RKO (cell line): ENCODE measurements at places on chromosomes 1 and 21.

DNA sequence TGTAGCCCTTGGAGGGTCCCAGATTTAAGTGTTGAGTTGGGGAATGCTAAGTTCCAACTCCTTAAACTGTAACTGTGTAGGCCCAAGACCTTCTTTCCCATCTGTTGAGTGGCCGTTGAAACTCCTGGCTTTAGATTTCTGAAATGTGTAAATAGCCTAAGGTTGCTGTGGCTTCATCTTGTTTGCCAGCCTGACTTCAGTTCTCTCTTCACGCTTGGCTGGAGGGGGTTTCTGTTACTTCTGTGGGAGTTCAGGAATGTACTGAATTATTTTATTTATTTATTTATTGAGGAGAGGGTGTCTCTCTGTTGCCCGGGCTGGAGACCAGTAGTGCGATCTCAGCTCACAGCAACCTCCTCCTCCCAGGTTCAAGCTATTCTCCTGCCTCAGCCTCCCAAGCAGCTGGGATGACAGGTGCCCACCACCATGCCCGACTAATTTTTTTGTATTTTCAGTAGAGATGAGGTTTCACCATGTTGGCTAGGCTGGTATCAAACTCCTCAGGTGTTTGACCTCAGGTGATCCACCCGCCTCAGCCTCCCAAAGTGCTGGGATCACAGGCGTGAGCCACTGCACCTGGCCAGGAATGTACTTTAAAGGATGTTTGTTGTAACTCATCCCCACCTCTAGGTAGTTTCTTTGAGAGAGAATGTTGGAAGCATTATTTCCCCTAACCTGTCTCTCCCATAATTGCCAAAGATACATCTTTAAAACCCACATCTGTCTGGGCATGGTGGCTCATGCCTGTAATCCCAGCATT, 5.9 kb downstream of the TTC39A start:
- no peak for DNase-seq

GRCh38 chr21:15480160-15480559, 249.6 kb upstream of the USP25 start:
- DNase-seq, result no peak

GRCh38 chr1:170823120-170823519, 112.2 kb upstream of the MROH9 start:
- DNase-seq, result no peak

DNA sequence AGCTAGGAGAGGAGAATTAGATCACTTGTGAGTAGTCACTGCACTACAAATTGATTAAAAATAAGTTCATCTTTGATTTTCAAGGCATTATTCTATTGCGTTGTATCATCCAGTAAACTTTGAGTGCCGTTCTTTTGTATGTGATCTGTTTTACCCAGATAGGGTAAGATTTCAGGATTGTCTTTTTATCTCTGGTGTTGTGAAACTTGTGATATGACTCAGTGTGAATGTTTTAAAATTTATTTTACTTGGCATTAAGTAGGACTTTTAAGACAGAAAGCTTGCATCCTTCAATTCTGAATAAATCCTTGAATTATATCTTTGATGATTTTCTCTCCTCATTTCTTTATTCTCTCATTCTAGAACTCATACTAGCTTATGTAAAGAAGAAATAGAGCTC, 93.3 kb upstream of the ADAMTS5 start:
- no peak for DNase-seq

- DNase-seq, result no peak
Observed at GRCh38 chr1:24329797-24330543, 10.8 kb downstream of the GRHL3 start.

DNA sequence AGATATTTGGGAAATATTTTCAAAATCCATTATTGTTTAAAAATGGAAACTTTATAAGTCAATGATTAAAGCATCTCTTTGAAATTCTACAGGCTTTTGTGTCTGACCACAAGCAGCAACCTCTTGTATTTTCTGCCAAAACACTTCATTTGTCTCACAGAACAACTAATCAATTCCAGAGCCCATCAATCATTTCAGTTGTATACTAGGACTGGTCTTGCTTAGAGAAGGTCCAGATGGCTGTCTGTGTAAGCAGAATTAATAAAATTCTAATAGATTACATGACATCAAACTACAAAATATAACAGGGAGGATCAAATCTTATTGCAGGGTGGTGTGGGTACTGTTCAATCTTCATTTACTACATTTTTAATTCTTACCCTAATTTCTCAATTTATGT, 76.4 kb downstream of the ACBD6 start:
- no peak for DNase-seq

DNA sequence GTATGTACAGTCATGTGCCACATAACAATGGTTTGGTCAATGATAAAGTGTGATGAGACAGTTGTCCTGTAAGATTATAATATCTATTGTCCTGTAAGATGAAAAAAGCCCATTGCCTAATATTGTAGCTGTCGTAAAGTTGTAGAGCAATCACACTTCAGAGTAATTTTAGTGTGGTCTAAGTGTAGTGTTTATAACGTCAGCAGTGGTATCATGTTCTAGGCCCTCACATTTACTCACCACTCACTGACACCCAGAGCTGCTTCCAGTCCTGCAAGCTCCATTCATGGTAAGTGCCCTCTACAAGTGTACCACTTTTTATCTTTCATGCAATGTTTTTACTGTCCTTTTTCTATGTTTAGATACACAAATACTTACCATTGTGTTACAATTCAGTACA, 259.9 kb upstream of the RAB4A start:
- no peak for DNase-seq

DNA sequence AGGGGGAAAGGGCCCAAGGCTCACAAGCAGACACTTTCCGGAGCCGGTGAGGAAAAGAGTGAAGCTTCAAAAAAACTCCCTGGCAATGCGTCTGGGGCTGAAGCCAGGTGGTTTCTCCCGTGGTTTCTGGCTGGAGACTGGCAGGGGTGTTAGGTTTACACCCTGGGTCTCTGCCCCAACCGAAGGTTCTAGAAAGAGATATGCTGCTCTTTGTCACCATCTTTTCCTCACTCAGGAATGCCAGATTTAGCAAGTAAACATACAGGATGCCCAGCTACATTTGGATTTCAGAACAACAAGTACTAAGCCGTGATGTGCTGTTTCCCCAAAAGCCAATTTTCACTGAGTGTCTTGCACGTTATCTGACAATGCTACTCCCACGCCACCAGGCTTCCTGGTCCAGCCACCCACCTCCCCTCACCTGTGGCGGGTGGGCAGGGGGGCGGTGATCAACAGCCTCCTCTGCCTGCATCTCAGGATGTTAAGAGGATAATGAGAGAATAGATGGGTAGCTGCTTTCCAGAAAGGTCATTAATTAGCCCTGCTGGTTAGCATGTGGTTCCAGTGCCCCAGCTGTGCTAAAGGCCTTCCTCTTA, 69.6 kb upstream of the OLIG2 start:
- DNase-seq, result no peak

- DNase-seq, result peak; percentile 35
Observed at GRCh38 chr21:14306126-14306907, 76.6 kb downstream of the HSPA13 start.

DNA sequence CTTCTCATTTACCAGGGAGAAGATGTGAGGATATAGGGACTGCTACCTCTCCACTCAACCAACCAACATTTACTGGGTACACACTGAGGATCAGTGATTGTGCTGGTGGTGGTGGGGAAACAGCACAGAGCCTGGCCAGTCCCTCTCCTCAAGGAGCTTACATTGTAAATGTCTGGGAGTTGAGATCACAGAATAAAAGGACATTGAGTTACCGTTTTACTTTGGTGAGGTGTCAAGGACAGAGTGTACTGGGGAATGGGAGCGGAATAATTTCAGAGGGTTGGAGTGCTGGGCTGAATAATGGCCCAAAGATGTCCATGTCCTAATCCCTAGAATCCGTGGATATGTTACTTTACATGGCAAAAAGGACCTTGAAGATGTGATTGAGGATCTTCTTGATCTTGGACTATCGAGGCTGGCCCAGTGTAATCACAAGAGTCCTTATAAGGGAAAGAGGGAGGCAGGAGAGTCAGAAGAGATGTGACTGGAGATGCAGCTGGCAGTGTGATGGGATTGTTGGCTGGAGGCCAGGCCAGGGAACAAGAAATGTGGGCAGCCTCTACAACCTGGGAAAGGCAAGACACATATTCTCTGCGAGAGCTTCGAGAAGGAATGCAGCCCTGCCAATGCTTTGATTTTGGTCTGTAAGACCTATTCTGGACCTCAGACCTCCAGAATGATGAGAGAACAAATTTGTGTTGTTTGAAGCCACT, 26.6 kb upstream of the RWDD3 start:
- DNase-seq, result no peak

DNA sequence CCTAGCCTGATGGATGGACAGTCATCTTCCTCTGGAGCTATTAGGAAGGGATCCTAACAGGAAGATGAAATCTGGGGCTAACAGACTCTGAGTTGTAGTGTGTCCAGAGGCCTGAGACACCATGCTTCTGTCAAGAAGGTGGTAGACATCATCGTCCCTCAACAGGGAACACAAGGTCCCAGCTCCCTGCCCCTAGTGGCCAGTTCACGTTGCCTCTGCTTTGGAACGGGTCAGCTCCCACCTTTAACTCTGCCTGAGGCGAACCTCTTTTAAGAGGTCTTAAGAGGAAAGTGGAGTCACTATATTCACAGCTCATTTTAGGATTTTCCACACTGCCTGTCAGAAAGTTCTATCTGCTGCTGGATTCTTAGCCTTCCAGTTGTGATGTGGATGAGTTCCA, 28.3 kb downstream of the LRRC71 start:
- no peak for DNase-seq

GRCh38 chr1:223549740-223550139, 115.8 kb downstream of the CAPN8 start:
- DNase-seq, result no peak

DNA sequence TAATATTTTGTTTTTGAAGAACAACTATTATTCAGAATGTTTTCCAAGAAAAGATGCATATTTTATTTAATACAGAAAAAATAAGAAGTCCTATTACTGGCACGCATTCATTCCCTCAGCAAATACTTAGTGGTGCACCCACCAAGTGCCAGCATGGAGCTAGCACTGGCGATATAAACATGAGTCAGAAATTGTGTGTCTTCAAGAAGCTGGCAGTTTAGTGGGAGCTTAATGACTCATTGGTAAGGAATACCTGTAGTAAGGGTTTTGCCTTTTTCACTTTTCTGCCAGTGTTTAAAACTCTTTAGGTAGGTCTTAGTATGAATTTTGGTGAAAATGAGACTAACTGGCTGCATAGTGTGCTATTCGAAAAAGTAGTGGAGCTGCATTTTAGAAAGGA, 6.3 kb downstream of the MAGI3 start:
- DNase-seq, result peak; percentile 78

DNA sequence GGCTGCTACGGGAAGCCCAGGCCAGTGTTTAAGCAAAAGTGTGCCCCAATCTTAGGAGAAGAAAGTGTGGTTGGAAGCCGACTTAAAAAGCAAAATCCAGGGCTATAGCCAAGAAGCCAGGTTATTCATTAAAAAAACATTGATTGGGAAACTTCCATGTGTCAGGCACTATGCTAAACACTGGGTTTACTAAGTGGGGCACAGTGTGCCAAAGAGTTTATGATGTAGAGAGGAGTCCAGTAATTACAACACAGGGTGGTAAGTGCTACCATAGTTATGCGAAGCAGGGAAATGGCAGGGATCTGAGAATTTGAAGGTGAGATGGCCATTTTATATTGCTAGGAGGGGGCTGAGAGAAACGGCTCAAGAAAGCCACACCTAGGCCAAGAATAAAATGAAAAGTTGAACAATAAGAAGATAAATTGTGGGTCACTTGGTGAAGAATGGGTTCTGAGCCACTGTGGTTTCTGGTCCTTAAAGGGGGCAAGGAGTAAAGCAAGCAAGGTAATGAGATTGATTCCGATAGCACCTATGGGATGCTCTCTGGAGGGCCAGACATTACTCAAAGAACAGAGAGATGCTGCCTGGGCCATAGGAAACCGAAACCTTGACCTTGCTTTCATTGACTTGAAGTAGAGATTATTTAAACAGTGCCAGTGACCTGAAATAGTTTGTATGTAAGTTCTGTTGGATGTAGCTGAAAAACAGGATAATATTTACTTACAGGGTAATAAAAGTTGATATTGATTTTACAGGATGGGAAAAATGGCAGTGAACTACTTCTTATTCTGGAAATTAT, 177.8 kb downstream of the GIPC2 start:
- no peak for DNase-seq

DNA sequence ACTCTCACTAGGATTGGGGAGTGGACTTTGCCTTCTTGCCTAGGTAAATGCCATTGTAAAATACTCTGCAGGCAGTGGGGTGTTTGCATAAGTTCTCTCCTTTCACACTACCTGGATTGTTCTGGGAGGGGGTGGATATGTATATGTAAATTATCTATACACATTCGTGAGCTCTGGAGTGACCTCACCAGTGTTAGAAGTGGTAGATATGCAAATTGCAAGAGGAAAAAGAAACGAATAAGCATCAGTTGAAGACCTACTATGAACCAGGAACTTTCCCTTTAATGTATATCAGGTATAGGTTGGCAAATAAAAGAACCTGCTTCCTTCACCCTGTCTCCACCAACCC, 1.5 kb upstream of the ARHGEF11 start:
- DNase-seq, result no peak

DNA sequence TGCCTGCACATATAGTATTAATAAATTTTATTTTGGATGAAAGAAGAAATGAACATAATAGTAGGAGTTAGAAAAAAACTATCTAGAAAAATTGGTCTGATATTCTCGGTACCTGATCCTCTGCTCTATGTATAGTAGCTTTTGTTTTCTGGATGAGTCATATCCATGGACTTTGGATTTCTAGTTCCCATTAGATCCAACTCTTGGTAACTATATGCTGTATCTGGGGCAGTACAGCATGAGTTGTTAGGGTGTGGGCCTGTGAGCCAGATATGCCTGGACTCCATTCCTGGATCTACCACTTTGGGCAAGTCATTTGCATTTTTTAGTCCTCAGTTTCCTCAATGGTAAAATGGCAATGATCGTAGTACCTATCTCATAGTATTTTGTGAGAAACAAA, 372.2 kb upstream of the PKN2 start:
- no peak for DNase-seq
